ENCODE measurements at places on chromosomes 13 and 19.

DNA sequence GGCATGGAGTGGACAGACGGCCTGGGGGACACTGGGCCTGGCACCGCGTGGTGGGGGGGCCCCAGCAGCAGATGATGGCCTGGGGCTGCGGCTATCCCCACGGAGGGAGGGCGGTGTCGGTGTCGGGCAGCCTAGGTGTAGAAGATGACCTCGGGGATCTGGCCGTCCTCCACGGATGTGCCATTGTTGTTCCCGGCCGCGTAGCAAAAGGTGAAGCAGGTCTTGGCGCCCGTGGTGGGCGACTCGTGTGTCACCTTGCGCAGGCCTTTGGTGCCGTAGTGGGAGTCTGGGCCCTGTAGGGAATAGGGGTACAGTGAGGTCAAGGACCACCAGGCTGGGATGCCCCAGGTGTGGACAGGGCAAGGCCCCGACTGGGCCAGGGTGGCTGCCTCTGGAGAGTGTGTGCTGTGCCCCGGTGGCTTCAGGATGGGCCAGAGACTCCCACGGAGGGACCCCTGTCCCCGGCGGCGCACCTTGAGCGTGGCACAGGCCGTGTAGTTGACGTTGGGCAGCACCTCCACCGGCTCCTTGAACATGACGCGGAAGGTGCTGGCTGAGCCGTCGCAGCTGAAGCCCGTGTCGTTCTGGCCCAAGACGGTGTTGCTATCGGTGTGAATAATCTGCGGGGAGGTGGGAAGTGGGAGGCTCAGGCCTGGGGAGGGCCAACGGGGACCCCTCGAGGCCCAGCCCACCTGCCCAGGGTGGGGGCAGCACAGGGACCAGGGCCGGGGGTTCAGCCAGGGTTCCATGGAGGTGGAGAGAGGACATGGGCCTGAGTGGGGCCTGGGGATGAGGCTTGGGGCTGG, 29.0 kb downstream of the BTBD2 start:
- no peak for DNase-seq

- DNase-seq, result no peak
Measured at GRCh38 chr13:32497589-32497988, 41.0 kb downstream of the N4BP2L2 start.

DNA sequence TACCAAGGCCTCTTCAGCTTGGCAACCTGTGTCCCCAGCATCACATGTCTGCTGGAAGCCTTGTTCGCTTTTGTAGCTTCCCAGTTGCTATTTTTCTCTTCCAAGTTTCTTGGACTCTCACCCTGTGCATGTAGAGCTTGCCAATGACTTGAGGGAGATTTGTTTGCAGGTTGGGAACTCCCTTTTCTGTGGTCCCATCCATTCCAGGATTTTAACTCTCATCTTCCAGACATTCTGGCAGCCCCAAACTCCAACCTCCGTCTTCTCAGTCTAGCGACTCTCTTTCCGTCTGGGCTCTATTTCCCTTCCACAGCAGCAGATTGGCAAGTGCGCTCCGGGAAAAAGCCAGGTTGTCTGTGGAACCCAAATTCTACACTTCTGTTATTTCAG, 9.0 kb downstream of the PLAUR start:
- no peak for DNase-seq

DNA sequence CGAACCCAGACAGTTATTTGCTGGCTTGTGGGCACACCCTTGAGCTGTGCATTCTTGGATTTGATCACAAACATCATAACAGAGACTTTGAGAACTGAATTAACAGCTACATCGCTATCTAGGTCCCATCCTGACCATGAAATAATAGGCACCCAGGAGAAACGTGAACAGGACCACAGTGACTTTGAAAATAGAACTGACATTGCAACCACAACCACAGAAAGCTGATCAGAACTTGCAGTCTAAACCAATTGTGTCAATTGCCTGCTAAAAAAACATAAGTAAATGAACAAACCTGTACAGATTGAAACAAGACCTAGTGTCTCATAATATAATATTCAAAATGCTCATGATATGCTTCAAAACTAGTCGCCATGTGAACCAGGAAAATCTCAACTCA, 18.3 kb upstream of the KATNAL1 start:
- no peak for DNase-seq

- no peak for DNase-seq
Measured at GRCh38 chr19:11181488-11181887, 15.9 kb downstream of the KANK2 start.

All from DMS 273 treated with DMSO at 0.1 percent for 48 hours (cell line).